ENCODE measurements at places on chromosomes 4 and X. TPM values are rescaled to one million over a fixed set of nuclear protein-coding genes. Genes with fewer than 3 reads are reported as not detected.

DNA sequence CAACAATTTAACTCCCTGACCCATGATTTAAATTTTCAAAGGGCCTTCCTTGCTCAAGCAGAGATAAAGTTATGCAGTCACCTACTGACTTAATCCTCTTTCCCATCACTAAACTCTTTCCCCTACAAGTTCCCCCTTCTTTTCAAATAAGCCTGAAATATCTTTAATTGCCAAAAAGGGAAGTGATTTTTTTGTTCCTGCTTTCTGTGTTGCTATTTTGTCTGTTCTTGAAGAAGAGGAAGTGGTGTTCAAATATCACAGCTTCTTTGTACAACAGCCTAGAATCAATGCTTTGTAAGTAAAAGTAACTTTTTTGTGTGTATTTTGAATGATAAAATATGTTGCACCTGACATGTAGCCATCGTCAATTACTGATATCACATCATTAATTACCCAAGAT lies 595.9 kb downstream of the CENPC start:
- DNase-seq = no peak

GRCh38 chr4:1032861-1033260 lies 21.4 kb downstream of the FGFRL1 start:
- no peak for DNase-seq

- no peak for DNase-seq
These were observed 86.2 kb upstream of the TSPAN5 start for GRCh38 chr4:98744372-98745150.

GRCh38 chrX:48045410-48046311 lies 25.8 kb downstream of the ZNF630 start:
- DNase-seq = peak; percentile 41

- peak; percentile 12 for DNase-seq
These were observed 40.6 kb downstream of the GABRB1 start for GRCh38 chr4:47071901-47072341.

DNA sequence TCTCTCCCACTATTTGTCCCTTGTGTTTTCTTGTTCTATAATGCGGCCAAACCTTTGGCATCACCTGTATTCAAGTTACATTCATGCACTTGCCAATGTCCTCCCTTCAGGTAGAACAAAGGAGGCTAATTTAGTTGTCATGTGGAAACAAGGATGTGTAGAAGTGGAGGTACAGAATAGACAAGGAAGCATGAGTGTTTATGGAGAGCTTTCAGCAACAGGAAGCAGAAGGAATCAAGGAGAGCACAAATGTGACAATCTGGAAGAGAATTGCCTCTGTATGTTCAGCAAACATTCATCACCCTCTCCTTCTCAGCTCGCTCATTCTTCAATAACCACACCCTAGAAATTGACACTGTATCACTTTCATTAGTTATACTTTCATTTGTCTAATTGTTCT lies 103.4 kb downstream of the SLC7A11 start:
- no peak for DNase-seq

DNA sequence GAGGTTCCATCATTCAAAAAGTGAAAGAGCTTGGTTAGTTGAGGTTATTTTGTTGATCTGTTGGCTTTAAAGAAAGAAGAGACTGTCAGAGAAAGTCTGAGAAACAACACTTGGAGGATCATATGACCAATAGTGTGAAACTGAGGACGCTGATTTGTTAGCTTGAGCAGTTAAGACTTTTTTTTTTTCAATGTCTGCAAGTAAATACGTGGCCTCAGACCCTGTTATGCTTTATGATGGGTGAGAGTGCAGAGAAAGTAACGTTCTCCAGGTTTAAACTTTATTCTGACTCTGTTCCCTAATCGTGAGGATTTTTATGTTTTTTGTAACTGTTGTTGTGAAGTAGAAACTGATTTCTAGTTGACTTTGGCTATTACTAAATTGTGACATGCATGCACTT lies 45.9 kb downstream of the GAB1 start:
- no peak for DNase-seq

- DNase-seq = no peak
These were observed 14.2 kb upstream of the CCDC149 start for GRCh38 chr4:24927049-24927448.

GRCh38 chr4:1910643-1911042 lies 39.5 kb downstream of the NSD2 start:
- no peak for DNase-seq

GRCh38 chr4:110589297-110589696 lies 33.6 kb downstream of the PITX2 start:
- no peak for DNase-seq

DNA sequence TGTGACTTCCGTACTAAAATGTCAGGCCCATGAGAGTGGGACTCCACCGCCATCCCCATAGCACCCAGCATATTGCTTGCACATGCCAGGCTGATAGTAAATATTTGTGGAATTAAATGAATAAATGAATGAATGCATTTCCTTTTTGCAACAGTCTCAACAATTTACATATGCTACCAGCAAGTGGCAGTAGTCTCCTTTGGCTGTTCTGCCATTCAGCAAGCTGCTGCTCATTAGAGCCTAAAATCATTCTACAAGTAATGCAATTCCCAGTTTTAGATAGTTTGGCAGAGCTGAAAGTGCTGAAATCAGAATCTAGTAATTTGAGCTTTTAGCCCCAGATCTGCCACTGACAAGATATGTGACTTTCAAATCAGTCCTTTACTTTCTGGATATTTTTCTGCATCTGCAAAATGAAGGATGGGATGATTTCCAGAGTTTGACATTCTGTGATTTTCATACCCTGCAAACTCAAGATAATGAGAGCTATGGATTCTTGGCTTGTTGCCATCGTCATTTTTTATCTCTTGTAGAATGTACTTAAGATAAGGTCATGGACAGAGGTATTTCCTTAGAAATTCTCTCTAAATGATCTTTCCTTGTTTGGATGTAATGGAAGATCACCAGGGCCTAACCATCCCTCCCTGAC lies 35.7 kb upstream of the INTS6L start:
- DNase-seq = no peak

DNA sequence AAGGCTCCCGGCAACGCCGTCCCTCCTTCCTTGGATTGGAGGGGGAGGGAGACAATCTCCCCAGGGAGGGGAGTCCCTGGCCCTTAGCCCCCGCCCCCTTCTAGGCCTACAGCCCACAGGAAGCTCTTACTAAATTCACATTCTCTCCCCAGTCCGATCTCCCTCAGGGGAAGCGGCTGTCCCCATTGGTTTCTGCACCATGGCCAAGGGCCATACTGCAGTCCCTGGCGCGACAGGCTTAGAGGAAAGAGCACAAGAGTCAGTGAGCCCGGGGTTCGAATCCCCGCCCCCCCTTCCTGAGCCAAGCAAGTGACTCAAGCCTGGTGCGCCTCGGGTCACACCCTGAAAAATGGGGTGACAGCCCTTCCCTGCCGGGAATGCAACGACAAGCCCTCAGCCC lies 1.1 kb downstream of the ABLIM2 start:
- DNase-seq = no peak

SOX3 gene
- not detected for total RNA-seq

RNF212 gene
- total RNA-seq = 0.29 TPM

FAM9B gene
- total RNA-seq = not detected

CD99L2 gene
- total RNA-seq = 67.2 TPM

UGT2B10 gene
- total RNA-seq = not detected

SLITRK4 gene
- total RNA-seq = 3.4 TPM

PNCK gene
- not detected for total RNA-seq

PGAM4 gene
- total RNA-seq = not detected

TAPT1 gene
- 4.8 TPM for total RNA-seq
